ENCODE measurements at places on chromosomes 12 and 14.

- peak; percentile 21 for DNase-seq
These were observed 40.5 kb downstream of the PSMA6 start for GRCh38 chr14:35332517-35333263.

- DNase-seq: no peak
These were observed 62.4 kb downstream of the SCN8A start for GRCh38 chr12:51653431-51653830.

DNA sequence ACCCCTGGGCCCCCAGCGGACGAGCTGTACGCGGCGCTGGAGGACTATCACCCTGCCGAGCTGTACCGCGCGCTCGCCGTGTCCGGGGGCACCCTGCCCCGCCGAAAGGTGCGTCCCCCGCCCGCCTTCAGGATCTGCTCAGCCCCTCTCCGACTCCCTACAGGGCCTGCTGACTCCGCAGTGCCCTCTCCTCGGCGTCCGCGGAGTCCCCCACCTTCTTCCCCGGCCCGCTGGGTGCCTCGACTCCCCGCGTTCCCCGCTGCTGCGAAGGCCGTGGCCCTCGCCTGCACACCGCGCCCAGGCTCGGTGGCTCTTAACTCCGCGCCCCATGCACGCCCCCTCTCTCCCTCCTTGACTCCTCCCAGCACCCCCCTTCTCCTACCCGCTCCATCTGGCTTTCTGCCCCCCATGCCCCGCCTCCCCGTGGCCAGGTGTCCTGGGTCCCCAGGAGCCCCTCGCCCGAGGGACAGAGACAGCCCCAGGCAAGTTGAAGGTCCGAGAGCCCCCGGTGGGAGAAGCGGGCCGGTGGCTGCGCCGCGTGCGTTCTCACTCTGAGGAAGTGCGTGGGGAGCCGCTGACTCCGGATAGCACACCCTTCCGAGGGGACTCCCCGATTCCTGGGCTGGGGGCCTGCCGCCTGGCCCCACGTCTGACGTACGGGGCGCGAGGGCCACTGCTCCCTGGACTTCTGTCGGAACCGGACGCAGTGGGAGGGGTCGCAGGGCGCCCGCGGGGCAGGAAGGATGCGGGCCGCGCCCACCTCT lies 594 bp downstream of the TAMALIN start:
- peak; percentile 51 for DNase-seq

DNA sequence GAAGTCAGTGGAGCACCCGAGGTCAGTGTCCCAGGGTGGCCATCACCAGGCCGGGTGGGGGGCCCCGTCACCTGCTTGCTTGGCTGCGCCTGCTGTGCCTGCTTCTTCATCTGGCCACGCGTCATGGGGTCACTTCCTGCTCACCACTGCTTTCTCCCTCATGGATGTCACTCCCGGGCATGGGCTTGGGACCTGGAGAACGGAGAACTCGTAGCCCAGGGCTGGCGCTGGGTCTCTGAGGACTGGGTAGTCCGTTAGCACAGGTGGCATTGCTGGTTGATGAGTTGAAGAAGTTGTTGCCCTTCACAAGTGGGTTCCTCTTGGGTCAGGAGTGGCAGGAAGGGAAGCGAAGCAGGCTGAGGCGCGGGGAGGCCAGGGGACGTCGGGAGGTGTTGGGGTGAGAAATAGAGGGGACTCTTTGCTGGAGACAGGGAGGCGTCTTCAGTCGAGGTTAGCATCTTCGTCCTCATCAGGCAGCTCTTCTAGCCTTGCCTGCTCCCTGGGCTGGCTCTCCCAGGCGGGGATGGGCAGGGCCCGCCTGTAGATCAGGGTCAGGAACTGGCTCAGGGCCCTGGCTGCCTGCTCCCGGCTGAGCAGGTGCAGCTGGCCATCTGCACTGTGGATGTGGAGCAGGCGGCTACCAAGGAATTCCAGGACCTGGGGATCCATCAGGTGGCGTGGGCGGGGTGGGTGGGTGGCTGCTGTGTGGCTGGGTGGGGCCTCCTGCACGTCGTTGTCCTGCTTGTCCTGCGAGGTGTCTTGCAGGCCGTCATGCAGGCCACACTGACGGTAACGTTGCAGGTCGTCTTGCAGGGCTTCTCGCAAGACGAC lies 23.0 kb downstream of the RTL1 start:
- no peak for DNase-seq
